ENCODE measurements at places on chromosomes 7 and 10.

DNA sequence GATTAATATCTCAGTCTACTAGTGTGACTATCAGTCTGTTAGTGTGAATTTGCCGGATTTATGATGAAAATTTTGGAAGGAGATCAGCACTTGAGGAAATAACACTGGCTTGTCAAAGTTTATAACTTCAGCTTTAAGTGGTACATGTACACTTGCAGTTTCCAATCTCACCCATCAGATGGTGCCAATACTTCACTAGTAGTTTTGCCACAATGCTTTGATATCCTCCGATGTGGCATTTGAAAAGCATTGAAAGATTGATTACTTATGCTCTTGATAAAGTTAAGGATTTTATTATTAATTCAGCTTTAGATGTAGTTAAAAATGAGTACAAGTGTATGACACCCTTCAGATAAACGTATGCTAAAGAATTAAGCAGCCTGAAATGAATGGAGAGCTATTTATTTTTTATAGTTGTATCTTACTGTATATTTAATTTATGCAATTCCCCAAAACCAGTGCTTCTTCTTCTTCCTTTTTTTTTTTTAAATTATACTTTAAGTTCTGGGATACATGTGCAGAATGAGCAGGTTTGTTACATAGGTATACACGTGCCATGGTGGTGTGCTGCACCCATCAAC, 98.2 kb downstream of the ANLN start:
- peak; percentile 58 for DNase-seq

DNA sequence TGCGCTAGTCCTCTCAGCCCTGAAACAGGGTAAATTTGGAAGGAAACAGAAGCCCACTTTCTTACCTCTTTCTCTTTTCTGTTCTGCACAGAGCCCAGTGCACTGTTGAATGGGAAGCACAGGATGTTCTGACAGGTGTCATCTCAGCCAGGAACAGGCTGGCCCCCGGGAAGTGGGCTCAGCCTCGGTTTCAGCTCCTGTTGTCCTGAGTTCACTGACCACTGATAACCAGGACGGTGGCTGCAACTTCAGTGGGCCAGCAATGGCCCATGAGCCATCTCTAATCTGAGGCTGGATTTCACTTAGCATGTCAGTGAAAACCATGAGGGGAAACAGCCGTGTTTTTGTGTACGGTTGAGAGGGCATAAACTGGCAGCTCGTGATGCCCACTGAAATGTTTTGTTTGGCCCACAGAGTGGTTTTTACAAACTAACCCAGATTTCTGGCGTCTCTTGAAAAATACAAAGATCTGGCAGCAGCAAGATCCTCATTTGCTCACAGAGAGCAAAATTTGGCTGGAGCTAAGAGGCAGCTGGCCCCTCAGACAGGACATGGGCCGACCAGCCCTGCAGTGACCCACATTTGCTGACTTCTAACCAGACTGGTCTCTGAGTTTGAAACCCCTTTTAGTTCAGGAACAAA, 455.9 kb downstream of the PAXIP1 start:
- no peak for DNase-seq

- no peak for DNase-seq
Measured at GRCh38 chr7:155844019-155844453, 31.8 kb upstream of the SHH start.

GRCh38 chr10:101303087-101303703, 50.8 kb upstream of the BTRC start:
- DNase-seq: no peak

DNA sequence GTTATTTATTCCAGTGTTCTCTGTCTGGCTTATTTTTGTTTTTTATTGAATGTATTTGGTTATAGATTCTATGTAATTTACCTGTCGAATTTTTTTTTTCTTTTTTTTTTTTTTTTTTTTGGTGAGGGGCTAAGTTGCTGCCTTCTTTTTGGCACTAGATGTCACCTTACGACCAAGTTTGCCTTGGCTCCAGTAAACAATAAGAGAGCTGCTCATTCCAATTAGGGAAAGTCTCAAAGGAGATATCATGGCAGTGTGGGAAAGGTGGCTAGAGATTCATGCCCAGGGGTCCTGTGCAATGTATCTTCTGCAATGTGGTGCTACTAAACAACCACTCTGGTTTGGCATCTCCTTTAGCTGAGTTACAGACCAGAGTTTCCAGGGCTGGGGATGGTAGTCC, 84.0 kb downstream of the PTPN20 start:
- DNase-seq: peak; percentile 13

GRCh38 chr10:120172356-120172755, 279.8 kb downstream of the SEC23IP start:
- peak; percentile 43 for DNase-seq

DNA sequence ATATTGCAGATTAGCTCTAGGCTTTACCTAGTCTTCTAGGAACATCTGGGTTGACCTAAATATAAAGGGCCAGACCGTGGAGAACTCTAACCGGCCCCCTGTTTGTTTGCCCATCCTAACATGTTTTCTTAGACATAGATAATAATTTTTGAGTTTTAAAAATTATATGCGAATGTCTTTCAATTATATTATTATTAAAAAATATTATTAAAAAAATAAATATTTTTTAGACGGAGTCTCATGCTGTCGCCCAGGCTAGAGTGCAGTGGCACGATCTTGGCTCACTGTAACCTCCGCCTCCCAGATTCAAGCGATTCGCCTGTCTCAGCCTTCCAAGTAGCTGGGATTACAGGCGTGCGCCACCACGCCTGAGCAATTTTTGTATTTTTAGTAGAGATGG, 318.5 kb downstream of the INHBA start:
- DNase-seq: no peak

- DNase-seq: no peak
Measured at GRCh38 chr7:73706126-73707044, 13.1 kb downstream of the STX1A start.

- peak; percentile 85 for DNase-seq
Measured at GRCh38 chr7:117259615-117260014, 63.2 kb downstream of the WNT2 start.

DNA sequence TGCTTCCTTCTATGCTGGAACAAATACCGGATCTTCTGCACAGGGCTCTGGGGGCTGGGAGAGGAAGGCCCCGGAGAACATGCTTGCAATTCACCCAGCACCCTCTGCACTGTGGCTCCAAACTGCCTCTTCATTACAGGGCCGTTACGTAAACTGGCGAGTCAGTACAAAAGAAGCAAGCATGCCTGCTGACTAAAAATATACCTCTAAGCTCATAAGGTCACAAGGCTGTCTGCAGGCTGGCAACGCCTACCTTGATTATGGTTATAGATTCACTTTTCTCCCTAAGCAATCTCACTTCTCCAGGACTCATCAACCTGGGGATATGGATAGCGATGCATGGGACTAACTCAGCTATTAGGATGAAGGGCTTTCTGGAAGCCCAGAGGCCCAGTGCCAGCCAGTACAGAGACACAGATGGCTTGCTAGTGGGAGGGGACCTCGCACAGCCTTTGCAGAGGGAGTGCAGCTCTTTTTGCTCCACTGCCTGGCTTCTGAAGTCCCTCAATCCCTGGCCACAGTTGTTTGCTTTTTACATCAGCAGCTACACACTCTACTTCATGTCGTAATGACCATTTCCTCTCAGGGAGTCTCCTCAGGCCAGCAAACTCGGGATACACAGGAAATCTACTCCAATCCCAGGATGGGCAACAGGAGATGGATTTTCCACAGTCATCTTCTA, 96.1 kb downstream of the SH3PXD2A start:
- peak; percentile 87 for DNase-seq

GRCh38 chr10:3048119-3049019, 19.0 kb upstream of the PFKP start:
- DNase-seq: peak; percentile 74

GRCh38 chr7:35905555-35905954, 104.7 kb downstream of the SEPTIN7 start:
- DNase-seq: peak; percentile 14

DNA sequence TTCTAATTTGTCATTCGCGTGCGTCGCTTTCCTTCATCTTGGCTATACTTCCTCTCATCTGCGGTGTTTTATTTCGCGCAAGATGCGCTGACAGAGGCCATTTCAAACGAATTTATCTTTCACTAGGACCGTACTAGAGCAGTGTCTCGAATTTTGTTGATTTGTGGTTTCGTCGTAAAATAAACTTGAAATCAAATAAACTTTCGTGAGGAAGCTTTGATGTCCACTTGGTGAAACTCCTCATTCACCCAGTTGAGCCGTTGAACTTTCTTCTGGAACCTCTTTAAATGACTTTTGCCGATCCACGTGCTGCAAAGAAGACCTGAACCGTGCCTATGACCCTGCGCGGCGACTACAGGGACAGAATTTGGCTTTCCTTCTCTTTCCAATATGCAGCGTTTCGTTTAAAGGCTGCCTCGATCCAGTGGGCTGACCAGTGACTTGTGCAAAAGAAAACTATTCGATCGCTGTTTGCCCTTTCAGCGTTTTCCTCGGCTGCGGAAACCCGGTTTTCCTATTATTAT, 163.9 kb upstream of the PPP1R3A start:
- peak; percentile 10 for DNase-seq
